ENCODE measurements at places on chromosomes 2 and 18.

DNA sequence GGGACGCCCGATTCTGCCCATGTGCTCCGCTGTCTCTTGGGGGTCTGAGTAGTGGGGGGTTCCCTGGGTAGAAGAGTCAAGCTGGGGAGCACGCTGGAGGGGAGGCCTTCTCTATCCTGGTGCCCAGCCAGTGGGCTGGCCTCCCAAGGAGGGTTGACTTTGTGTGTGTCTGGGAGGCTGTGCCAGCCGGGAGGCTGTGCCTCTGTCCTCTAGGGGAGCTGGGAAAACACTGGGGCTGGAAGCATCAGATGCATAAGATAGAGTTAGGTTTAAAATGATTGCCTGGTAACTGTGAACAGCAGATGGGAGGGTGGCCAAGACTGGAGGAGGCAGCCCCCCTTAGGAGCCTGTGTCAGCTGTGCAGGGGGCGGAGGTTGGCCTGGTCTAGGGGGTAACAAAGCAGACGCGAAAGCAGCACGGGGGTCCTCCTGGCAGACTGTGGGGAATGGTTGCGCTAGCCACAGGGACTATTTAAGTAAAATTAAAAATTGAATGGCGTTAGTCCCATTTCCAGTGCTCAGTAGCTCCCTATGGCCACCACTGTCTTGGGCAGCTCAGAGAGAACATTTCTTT lies 1.3 kb downstream of the ING5 start:
- peaks cover 25% of the 10 kb centered on the region for H3K36me3 ChIP-seq
- DNase-seq = no peak
- peak overlapping the region; percentile 69 for H3K27ac ChIP-seq
- no peaks in the 10 kb centered on the region for H3K27me3 ChIP-seq

DNA sequence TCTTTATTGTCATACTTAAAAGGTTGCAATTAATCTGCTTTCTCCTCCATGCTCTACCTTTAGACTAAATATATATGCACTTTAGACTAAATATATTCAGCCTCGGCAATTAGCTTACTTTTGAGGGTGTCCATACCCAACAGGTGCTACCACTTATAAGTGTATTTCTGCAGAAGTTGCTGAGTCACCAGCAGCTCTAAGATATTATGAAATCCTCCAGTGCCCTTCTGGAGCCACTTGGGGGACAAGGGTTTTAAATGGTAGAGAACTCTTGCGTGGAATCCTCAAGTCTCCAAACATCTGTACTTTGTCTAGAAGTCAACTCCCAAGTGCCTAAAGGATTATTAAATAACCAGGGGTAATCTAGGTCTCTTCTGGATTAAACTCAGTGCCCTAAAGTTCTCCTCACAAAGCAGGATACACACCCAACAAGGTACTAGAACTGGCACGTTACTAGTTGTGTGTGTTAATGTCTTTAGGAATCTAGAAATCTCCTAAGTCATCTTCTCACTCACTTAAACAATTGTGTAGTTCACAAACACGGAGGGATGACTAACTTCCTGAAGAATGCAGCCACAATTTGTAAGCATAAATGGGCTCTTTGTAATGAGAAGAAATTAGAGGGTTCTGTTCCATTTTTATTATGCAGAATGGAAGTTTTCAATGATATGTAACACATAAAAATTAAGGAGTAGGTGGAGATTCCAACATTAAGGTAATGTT lies 159.7 kb downstream of the CD226 start:
- H3K4me3 ChIP-seq = no peak overlapping the region
- H3K27me3 ChIP-seq = no peaks in the 10 kb centered on the region
- no peaks in the 10 kb centered on the region for H3K36me3 ChIP-seq
- no peak for DNase-seq
- H3K4me1 ChIP-seq = peaks cover 1% of the 10 kb centered on the region

GRCh38 chr2:89844221-89844943 lies 1152.9 kb downstream of the RPIA start:
- H3K4me3 ChIP-seq = no peak overlapping the region
- no peaks in the 10 kb centered on the region for H3K27me3 ChIP-seq
- peaks cover 7% of the 10 kb centered on the region for H3K36me3 ChIP-seq
- no peak overlapping the region for H3K27ac ChIP-seq

DNA sequence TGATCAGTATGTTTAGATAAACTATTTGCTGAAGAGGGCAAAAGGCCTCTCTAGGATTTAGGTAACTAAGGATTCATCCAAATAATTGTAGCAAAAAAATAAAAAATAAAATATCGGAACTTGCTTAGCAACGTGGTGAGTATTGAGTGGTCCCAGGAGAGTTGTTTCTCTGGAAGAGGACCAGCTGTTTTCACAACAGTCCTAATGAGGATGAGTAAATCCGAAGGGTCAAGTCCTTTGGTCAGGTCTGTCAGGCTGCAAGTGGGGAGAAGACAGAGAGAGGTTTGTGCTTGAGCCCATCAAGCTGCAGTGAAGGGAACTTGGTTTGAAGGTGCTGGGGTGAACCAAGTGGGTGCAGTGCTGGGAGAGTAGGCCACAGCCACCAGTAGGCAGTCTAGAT lies 539.2 kb downstream of the SLC4A3 start:
- no peak for DNase-seq
- H3K4me1 ChIP-seq = no peaks in the 10 kb centered on the region
- H3K36me3 ChIP-seq = no peaks in the 10 kb centered on the region
- no peak overlapping the region for H3K27ac ChIP-seq
